ENCODE measurements at places on chromosomes 11 and 22.
A peak's percentile ranks its signal among the peaks of the same experiment; 100 is the strongest.

DNA sequence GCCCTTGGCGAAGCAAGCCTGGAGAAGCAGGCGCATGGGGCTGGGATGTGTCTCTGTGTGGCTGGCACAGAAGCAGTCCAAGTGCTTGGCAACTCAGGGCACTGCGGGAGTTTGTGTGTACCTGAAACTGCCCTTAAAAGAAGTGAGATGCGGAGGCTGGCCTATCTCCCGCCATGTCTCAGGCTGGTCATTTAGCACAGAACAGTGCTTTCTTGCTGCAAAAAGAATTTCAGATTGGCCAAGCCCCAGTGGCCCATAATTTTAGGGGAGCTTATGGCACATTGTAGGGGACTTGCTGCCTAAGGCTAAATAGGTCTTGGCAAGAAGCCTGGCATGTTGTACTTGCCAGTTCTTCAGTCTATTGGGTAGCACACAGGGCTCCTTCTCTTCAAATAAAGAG, 16.4 kb downstream of the EHF start:
- H3K4me3 ChIP-seq = no peak overlapping the region
- DNase-seq = no peak
- no peak overlapping the region for H3K27ac ChIP-seq
- no peaks in the 10 kb centered on the region for H3K36me3 ChIP-seq
- no peaks in the 10 kb centered on the region for H3K27me3 ChIP-seq

GRCh38 chr11:37519781-37520180, 921.7 kb upstream of the RAG2 start:
- no peak overlapping the region for H3K4me3 ChIP-seq
- H3K27me3 ChIP-seq = no peaks in the 10 kb centered on the region
- no peaks in the 10 kb centered on the region for H3K4me1 ChIP-seq
- no peak for DNase-seq
- H3K36me3 ChIP-seq = no peaks in the 10 kb centered on the region

DNA sequence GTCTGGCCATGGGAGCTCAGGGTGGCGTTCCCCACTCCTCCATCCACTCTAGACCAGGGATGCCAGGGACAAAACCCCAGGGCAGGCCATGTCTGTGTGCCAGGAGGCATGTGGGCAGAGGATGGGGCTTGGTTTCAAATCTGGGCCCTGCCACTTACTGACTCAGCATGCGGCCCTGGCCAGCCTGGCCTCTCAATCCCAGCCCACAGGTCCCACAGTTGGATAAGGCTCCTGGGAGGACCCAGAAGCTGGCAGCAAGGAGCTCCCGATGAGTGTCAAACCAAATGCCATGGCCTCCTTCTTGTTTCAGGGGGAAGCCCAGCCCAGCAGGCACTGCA, 1290.4 kb downstream of the BRD1 start:
- no peaks in the 10 kb centered on the region for H3K4me1 ChIP-seq
- H3K27me3 ChIP-seq = no peaks in the 10 kb centered on the region
- H3K27ac ChIP-seq = no peak overlapping the region
- H3K36me3 ChIP-seq = no peaks in the 10 kb centered on the region
- no peak overlapping the region for H3K4me3 ChIP-seq
- no peak for DNase-seq

DNA sequence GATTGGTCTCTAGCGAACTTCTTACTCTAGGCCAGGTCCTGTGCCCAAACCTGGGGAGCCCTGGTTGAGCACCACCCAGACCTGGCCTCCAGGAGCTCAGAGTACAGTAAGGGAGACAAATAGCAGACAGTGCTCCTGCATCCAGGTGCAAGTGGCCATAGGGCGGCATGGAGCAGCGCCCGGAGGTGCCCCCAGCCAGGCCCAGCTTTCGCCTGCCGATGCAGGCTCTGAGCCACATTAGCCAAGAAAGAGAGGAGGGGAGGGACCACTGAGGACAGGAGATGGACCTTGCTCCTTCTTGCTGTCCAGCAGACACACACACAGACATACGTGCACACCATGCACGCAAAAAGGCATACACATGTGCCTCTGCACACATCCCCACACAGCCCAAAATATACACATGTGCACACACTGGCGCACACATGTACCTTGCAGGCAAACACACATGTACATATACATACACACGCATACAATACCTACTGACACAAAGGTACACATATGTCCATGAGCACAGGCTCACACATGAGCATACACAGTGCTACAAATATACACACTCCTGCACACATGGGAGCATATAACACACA, 68.7 kb upstream of the FGF3 start:
- H3K4me3 ChIP-seq = no peak overlapping the region
- H3K27ac ChIP-seq = no peak overlapping the region
- H3K36me3 ChIP-seq = no peaks in the 10 kb centered on the region
- no peaks in the 10 kb centered on the region for H3K27me3 ChIP-seq
- H3K4me1 ChIP-seq = no peaks in the 10 kb centered on the region

- no peak for DNase-seq
- H3K36me3 ChIP-seq = no peaks in the 10 kb centered on the region
- H3K4me1 ChIP-seq = no peaks in the 10 kb centered on the region
- H3K4me3 ChIP-seq = no peak overlapping the region
Observed at GRCh38 chr22:25359601-25360261, 140.3 kb downstream of the CRYBB2 start.

- H3K27ac ChIP-seq = no peak overlapping the region
- H3K36me3 ChIP-seq = no peaks in the 10 kb centered on the region
- DNase-seq = no peak
- H3K4me3 ChIP-seq = no peak overlapping the region
Observed at GRCh38 chr11:2325123-2325522, 23.3 kb downstream of the TSPAN32 start.

- no peaks in the 10 kb centered on the region for H3K36me3 ChIP-seq
- no peak overlapping the region for H3K27ac ChIP-seq
- no peak overlapping the region for H3K4me3 ChIP-seq
Observed at GRCh38 chr11:116107229-116107628, 603.0 kb upstream of the CADM1 start.

- no peak for DNase-seq
- no peak overlapping the region for H3K27ac ChIP-seq
Observed at GRCh38 chr11:86468169-86468568, 93.5 kb downstream of the CCDC81 start.

DNA sequence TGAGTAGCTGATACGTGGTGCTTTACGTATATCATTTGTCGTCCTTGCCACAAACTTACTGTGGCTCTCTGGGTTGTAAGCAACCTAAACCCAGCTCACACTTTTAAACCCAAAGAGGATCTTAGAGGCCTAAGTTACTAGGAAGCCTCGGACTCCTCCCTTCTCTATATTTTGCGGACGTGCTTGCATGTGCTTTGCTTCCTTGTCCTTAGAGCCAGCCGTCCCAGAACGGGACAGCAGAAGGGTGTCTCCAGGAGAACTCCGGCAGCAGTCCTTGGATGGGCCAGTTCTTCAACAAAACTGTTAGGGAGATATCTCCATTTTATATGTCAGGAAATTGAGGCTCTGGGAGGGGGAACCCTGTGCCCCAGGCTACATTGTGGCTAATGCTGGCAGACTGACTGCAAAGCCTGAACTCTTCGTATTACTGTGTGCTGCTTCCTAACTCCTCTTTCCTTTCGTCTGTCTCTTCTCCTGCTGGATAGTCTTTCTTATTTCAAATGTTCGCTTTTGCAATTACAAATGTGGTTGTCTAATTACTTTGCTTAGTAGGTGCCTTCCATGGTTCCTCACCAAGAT, 33.8 kb downstream of the TNRC6B start:
- no peaks in the 10 kb centered on the region for H3K27me3 ChIP-seq
- H3K36me3 ChIP-seq = no peaks in the 10 kb centered on the region
- peaks cover 11% of the 10 kb centered on the region for H3K4me1 ChIP-seq
- no peak overlapping the region for H3K4me3 ChIP-seq
- no peak for DNase-seq

GRCh38 chr11:40513281-40513680, 946.2 kb downstream of the LRRC4C start:
- no peak overlapping the region for H3K27ac ChIP-seq
- no peaks in the 10 kb centered on the region for H3K27me3 ChIP-seq
- no peaks in the 10 kb centered on the region for H3K4me1 ChIP-seq
- H3K36me3 ChIP-seq = no peaks in the 10 kb centered on the region
- DNase-seq = peak; percentile 27

- H3K27me3 ChIP-seq = no peaks in the 10 kb centered on the region
- no peak overlapping the region for H3K27ac ChIP-seq
- no peak for DNase-seq
- no peak overlapping the region for H3K4me3 ChIP-seq
Observed at GRCh38 chr22:37095113-37095512, 14.4 kb downstream of the TMPRSS6 start.

DNA sequence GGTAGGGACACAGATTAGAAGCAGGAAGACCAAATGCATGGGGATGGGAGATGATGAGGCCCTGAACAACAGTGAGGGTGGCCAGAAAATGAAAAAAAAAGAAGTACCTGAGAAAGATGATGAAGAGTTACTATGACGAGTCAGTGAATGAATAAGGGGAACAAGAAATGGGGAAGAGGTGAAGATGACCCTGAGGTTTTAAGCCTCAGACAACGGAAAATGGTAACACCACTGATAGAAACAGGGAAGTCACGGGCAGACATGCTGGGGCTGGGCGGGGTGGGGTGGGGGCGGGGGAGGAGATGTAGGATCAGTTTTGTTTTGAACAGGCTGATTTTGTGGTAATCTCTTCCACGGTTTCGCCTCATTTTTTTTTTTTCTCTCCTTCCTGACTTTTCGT, 205.1 kb upstream of the CADM1 start:
- H3K27ac ChIP-seq = no peak overlapping the region
- no peaks in the 10 kb centered on the region for H3K27me3 ChIP-seq

GRCh38 chr11:74671520-74672196, 59.6 kb downstream of the CHRDL2 start:
- no peak overlapping the region for H3K27ac ChIP-seq
- no peak for DNase-seq
- H3K4me1 ChIP-seq = no peaks in the 10 kb centered on the region
- H3K4me3 ChIP-seq = no peak overlapping the region

DNA sequence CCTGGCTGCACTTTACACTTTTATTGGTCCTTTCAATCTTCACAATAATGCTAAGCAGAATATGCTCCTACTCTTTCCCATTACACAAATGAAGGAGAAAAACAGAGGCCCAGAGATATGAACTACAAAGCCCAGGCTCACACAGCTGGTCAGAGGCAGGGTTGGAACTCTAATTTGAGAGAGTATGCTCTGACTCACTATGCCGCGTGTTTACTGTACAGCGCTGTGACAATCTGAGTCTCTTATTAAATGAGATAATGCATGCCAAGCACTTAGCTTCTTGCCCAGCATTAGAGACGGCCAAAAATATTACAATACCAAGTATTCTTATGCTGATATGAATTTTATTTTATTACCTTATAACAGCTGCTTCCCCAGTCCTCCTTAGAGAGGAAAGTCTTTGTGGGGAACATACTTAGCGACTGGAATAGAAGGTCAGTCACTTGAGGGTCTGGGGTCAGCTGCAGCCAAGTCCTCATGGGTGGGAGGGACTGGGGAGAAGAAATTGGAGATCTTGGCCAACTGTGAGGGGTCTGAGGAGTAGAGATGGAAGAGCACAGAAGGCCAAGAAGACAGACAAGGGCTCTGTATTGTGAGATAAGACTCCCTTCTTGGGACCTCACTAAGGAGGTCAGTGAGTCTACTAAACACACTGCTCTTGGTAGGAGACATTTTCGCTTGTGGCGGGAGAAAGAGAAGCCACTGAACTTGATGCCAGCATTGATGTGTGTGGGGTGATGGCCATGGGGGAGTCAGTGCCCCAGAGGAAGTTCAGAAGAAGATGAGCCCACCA, 150.8 kb upstream of the TIMP3 start:
- H3K36me3 ChIP-seq = no peaks in the 10 kb centered on the region
- no peak for DNase-seq
- H3K27me3 ChIP-seq = no peaks in the 10 kb centered on the region

GRCh38 chr11:96055706-96056387, 131.9 kb upstream of the MTMR2 start:
- no peak overlapping the region for H3K4me3 ChIP-seq
- no peaks in the 10 kb centered on the region for H3K36me3 ChIP-seq
- H3K4me1 ChIP-seq = peaks cover 6% of the 10 kb centered on the region
- peak; percentile 92 for DNase-seq
- H3K27me3 ChIP-seq = no peaks in the 10 kb centered on the region
